ENCODE measurements at places on chromosomes 13 and 19. TPM values are rescaled to one million over a fixed set of nuclear protein-coding genes. Genes with fewer than 3 reads are reported as not detected.

MOB3A gene
- total RNA-seq: 55.8 TPM

HOMER3 gene
- 28.8 TPM for total RNA-seq

CCDC106 gene
- total RNA-seq: 13.6 TPM

ZNF729 gene
- not detected for total RNA-seq

PIK3R2 gene
- total RNA-seq: 11.5 TPM

All from posterior vena cava (tissue), 2 donors.